Hematopoietic multipotent progenitor cell treated with erythropoietin and hydrocortisone succinate and interleukin-3 and kit ligand, for 4 days (in vitro differentiated cells): ENCODE measurements at places on chromosomes 11 and 22.
A peak's percentile ranks its signal among the peaks of the same experiment; 100 is the strongest.

DNA sequence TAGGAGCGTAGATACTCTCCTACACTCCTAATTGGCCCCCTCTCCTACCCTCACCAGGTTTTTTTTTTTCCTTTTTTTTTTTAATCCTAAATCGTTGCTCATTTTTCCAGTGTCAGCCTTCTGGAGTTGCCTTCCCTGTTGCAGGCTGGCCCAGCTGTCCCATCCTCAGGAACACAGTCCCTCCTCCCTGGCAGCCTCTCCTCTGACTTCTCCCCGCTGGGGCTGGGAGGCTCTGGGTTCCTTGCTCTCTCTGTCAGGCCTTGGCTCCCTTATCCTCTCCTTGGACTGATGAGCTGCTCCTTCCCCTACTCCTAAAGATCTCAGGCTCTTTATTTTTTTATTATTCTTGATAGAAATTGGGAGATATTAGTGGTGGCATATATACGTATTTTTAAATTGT lies 62.2 kb downstream of the PKNOX2 start:
- DNase-seq, result no peak

DNA sequence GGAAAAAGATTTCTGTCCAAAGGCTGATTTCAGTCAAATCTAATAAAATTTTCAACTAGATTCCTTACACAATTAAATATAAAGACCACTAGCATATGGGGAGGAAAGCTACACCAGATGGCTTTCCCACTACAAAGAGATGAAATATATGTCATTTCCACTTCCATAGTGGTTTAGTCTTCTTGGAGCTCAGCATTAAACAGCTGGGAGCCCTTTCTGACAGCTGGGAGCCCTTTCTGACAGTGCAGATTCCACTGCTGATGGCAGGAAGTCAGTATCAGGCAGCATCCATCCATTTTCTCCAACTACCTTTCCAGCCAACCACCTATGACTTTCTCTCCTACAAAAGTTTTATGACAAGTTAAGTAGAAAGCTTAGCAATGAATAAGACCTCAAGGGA lies 177.9 kb downstream of the RRAS2 start:
- DNase-seq, result no peak

GRCh38 chr11:134799386-134799785 lies 387.3 kb upstream of the B3GAT1 start:
- DNase-seq, result no peak

- DNase-seq, result no peak
Measured at GRCh38 chr22:44719586-44720368, 17.8 kb downstream of the PRR5 start.

GRCh38 chr11:119298726-119299125 lies 18.2 kb downstream of the MCAM start:
- DNase-seq, result no peak

- DNase-seq, result peak; percentile 38
Measured at GRCh38 chr11:27694992-27695391, 5.3 kb downstream of the BDNF start.

- DNase-seq, result peak; percentile 53
Measured at GRCh38 chr11:3838504-3838903, 2.3 kb downstream of the RHOG start.

GRCh38 chr11:77252555-77253270 lies 48.8 kb downstream of the GDPD4 start:
- no peak for DNase-seq

GRCh38 chr11:77212314-77213007 lies 84.4 kb downstream of the MYO7A start:
- no peak for DNase-seq

- DNase-seq, result no peak
Measured at GRCh38 chr11:92246630-92247029, 22.0 kb downstream of the FAT3 start.

DNA sequence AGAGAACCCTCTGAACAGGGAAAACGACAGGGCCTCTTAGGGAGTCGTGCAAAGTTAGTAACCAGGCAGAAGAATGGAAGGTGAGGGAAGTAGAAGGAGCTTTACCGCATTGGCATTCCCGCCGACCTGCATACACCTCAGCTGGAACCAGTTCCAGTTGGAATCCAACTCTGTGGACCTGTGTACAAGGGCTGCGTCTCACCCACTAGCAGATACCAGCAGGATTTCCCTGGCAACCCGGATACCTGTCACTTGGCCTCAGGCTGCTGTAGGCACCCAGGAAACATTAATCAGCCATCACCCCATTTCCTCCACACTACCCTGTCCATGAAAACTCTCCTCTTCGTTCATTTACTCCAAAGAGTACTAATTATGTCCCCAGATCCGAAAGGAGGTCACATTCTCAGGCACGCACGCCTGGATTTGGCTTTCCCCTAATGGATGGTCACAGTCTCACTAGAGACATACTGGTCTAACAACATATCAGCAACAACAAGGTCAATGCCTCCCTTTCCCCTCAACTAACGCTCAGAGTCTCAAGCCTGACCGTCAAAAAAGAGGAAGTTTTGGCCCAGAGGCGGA lies 842 bp downstream of the ARFGAP2 start:
- DNase-seq, result peak; percentile 87

GRCh38 chr11:118921929-118922744 lies 3.6 kb downstream of the BCL9L start:
- no peak for DNase-seq

DNA sequence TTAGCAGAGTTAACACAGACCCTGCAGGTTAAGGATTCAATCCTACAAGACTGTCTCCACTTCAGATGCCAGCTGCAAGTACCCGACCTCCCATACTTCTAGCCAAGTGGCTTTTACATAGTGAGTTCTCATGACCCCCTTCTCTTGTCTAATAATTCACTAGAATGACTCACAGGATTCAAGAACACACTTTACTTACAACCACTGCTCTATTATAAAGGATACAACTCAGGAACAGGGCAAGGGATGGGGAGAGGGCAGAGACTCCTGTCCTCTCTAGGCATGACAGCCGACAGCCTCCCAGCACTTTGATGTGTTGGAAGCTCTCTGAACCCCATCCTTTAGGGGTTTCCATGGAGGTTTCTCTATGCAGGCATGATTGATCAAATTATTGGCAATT lies 60.0 kb downstream of the MYO18B start:
- DNase-seq, result no peak

DNA sequence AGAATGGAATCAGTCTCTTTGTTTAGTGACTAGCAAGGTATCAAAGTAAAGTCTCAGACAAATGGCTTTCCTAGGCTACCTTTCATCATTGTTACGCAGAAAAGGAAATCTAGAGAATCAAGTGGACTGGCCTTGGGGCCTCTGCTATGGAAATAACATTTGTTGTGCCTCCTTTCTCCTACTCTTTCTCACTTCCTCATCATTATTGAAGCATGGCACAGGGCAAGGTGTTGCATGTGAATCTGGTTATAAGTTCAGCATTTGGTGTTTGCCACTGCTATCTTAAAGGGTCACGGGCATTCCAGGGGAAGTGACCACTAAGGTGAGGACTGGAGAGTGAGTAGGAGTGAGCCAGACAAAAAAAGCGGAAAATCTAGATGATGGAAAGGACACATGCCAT lies 54.9 kb downstream of the GLYATL1 start:
- DNase-seq, result no peak

- peak; percentile 45 for DNase-seq
Measured at GRCh38 chr11:96317985-96318384, 25.0 kb downstream of the MAML2 start.

DNA sequence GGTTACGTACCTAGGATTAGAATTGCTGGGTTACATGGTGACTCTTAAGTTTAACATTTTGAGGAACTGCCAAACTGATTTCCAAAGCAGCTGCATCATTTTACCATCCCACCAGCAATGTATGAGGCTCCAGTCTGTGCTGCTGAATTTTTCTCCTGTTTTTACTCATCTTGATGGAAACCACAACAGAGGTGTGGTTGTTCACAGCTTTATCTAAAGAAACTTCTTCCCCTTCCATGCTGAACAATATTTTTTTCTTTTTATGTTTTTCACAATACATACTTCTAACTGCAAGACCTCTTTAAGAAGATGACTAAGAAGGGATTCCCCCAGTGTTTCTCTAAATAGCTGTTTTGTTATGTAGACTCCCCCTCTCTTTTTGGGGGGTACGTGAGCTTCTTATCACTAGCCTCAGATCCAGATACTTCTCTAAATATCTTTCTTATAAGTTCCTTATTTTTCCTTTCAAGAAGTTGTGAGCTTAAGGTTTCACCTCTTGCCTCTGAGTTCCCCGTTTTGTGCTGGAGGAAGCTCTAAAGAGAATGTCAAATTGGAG lies 24.0 kb downstream of the TCP11L1 start:
- DNase-seq, result peak; percentile 69

DNA sequence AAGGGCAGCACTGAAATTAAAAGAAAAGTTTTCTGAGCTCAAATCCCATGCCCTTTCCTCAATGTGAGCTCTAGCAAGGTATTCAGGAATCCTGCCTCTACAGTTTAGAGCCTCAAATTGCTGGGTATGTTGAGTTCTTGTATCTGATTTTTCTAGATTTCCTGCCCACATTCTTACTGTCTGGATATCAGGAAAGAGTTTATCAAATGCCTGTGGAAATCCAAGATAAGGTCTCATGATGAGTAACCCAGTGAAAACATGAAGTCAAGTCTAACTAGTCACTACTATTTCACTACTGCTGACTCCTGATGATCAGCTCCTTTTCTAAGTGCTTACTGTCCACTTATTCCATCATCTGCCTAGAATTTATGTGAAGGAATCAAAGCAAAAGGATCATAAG lies 29.8 kb downstream of the LIMK2 start:
- DNase-seq, result no peak

DNA sequence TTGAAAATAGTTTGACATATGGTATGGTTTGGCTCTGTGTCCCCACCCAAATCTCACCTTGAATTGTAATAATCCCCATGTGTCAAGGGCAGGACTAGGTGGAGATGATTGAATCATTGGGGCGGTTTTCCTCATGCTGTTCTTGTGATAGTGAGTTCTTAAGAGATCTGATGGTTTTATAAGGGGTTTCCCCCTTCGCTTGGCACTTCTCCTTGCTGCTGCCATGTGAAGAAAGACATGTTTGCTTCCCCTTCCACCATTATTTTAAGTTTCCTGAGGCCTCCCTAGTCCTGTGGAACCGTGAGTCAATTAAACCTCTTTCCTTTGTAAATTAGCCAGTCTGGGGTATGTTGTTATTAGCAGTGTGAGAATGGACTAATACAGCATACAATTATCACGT lies 7.7 kb downstream of the KCTD21 start:
- DNase-seq, result no peak

GRCh38 chr11:82682003-82682751 lies 51.5 kb downstream of the FAM181B start:
- DNase-seq, result peak; percentile 86

DNA sequence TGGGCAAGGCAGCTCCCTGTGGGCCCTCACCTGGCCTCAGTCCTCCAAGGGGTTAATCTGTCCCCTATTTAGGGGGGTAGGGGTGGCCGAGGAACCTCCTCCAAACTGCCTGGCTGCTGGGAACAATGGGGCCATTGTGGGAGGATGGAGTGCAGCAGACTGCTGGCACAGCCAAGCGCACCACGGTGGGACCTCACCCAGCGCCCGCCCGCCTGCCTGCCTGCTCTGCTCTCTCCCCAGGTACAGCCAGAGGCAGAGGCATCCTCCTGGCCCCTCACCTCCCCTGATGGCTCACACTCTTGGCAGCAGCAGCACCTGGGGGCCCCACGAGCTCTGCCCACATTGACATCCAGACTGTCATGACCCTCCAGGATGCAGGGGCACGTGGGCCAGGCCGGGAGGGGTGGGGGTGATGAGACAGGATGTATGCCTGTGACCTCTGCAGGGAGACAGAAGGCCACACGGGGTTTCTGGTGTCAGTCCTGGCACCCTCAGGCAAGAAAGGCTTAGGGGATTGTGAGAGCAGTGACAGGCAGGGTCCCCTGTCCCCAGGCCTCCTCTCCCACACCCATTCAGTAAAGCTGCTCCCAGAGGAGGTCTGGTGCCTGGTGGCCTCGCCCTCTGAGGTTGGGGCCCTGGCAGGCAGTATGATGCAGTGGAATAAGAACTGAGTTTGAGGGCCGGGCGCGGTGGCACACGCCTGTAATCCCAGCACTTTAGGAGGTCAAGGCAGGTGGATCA lies 11.4 kb downstream of the BCL9L start:
- DNase-seq, result peak; percentile 38

DNA sequence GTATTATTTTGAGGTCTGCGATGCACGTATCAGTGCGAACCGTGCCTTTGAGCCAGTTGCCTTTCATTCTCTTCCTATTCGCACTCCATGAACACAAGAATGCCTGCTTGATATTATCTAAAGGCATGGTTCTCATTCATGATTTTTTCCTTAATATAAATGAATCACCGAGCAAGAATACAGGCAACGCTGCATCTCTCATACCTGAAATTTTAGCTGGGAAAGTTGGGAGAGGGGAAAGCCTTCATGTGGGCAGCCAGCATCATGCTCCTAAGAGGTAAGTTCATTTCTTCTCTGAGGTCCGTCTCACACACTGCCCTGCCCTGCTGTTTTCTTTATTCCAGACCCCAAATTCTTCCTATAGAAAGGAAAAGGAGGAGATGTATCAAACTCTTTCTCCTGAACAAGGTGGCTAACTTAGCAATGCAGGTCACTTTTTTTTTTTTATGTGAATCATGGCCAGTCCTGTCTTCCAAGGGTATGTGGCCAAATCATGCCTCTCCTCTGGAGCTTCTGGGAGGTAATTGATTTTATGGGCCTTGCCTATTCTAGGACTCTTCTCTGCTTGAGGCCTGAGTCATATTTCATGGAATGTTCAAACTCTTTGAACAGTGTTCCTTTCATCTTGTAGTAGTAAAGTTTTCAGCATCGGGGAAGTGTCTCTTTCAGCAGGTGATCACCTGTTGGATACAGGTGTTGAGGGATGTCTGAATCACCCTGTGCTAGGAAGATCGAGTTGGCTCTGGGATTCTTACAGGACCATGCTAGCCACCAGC lies 3.2 kb downstream of the GLB1L2 start:
- no peak for DNase-seq

DNA sequence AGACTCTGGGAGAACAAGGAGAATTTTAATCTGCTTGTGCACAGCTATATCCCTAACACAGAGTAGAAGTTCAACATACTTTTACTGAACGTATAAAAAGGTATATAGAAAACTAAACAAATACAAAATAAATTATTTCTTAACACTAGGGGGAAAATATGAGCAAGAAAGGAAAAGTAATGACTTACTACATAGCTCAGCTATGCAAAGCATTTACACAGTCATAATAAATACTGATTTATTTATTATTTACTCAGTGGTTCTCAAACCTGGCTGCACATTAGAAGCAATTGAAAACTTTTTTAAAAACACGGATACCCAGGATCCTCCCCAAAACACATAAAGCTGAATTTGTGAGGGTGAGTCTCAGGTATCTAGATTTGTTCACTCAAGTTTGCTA lies 182.5 kb downstream of the TTC28 start:
- DNase-seq, result no peak
